Right ventricle myocardium superior (tissue), 1 donor: ENCODE measurements at places on chromosomes 16 and 17. TPM values are rescaled to one million over a fixed set of nuclear protein-coding genes. Genes with fewer than 3 reads are reported as not detected.

TBC1D3 gene
- total RNA-seq = not detected

DNA sequence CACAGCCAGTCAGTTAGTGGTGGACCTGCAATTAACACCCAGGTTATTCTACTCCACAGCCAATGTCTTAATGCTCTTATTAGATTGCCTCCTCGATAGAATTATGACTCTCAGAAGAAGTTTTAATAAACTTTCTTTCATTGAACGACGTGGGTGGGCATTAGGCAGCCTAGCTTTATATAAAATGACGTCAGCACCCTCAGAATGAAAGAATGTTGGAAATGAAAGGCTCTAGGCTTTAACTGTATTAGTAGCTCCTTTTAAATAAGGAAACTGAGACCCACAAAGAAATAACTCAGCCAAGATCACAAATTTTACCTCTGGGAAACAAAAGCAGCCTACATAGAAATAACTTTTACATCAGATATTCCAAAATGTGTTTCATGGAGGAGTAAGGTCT, 91.3 kb upstream of the CLEC3A start:
- DNase-seq = no peak

GRCh38 chr16:79972053-79972704, 371.6 kb upstream of the MAF start:
- DNase-seq = no peak

NUBP1 gene
- 41.4 TPM for total RNA-seq

- no peak for DNase-seq
Observed at GRCh38 chr17:9942885-9943284, 37.8 kb upstream of the RCVRN start.
